Stimulated activated naive B cell treated with anti-CD40 and anti-IgM and Interleukin-4, amounts not matched to agents 10 μg/mL and 1 μg/mL and 100 μg/mL, for 72 hours (primary cell): ENCODE measurements at places on chromosomes 13 and 19.

DNA sequence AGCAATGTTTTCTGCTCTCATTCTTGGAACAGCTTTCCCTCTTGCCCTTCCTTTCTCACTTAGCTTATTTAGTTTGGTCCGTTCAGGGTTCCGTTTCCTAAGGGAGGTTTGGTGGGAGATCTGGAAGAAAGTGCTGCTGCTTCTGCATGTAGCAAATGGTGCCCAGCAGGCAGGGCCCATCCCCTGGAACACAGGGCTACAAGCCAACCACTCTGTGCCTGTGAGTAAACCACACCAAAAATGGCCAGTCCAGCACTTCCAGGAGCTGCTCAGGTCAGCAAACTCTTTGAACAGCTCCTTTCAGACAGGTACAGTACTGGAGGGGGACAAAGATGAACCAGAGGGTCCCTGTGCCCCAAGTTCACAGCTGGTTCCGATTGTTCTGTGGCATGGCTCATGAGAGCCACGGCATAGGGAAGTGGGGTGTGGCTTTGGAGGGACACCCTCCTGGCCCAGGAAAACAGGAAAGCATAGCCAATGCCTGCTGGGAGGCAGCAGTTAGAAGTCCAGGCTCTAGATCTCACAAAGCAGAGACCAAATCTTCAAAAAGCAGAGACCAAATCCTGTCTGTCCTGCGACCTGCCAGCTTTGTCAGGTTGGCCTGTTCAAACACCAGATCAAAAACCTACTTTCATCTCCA, 39.5 kb downstream of the FAM124A start:
- no peak for DNase-seq

GRCh38 chr13:43441464-43441863, 345.3 kb downstream of the ENOX1 start:
- no peak for DNase-seq

GRCh38 chr13:109043636-109044035, 414.2 kb downstream of the MYO16 start:
- DNase-seq, result no peak

DNA sequence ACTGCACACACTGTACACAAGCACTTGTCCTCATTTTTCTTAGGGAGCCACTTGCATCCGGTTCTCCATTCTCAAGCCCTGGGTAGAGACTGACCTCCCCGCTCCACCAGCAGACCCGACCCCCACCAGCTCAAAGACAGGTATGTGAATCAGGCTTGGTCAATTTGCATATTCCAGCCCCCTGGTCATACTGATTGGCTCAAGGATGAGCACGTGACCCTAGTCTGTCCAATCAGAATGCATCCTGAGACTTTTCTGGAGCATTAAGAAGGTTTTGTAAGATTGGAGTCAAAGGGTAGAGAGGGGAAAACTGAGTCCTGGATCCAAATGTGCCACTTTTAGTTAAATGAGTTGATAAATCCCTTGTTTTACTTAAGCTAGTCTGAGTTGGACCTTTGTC, 34.1 kb downstream of the NOTCH3 start:
- DNase-seq, result no peak

DNA sequence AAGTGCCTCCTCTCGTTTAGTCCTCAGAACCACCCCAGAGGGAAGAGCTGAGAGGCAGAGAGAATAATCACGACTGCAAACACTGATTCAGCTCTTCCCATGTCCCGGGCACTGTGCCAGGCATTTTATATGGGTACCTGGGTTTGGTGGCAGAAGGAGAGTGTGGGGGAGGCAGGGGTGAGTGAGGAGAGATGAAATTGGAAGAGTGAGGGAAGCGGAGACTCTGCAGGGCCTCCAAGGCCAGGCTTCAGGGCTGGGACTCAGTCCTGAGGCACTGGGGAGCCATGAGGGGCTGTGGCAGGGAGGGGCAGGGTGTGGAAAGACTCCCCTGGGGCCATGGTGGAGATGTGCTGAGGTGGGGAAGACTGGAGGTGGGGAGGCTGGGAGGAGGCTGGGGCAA, 8.7 kb downstream of the SYNGR4 start:
- DNase-seq, result no peak

DNA sequence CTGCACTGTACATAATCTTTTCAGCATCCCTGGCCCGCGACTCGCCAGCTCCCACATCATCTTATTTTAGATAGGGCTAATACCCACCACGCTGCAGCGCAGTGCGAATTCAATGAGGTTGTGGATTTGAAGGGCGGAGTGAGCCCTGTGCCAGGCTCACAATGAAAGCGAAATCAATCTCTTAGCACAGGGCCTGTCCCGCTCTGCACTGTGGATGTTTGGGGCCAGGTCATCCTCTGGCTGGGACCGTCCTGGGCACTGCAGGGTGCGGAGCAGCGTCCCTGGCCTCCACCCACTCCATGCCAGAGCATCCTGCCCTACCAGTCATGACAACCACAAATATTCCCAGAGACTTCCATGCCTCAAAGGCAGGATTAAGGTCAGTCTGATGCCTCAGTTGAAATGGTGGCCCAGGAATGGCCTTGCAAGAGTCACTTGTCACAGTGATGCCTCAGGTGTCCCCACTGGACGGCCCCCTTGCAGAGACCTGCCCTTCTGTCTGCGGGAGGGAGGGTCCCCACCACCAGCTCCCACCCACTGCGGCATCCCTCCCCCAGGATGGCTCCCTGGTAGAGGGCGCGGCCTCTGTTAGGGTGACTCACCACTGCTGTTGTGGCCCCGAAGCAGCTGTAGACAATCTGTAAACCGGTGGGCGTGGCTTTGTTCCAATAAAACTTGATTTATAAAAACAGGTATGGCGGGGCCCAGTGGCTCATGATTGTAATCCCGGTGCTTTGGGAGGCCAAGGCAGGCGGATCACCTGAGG, 5.6 kb downstream of the UHRF1 start:
- no peak for DNase-seq

- DNase-seq, result no peak
Measured at GRCh38 chr13:98959786-98960605, 17.9 kb downstream of the DOCK9 start.
